ENCODE measurements at places on chromosomes 7 and 10.

DNA sequence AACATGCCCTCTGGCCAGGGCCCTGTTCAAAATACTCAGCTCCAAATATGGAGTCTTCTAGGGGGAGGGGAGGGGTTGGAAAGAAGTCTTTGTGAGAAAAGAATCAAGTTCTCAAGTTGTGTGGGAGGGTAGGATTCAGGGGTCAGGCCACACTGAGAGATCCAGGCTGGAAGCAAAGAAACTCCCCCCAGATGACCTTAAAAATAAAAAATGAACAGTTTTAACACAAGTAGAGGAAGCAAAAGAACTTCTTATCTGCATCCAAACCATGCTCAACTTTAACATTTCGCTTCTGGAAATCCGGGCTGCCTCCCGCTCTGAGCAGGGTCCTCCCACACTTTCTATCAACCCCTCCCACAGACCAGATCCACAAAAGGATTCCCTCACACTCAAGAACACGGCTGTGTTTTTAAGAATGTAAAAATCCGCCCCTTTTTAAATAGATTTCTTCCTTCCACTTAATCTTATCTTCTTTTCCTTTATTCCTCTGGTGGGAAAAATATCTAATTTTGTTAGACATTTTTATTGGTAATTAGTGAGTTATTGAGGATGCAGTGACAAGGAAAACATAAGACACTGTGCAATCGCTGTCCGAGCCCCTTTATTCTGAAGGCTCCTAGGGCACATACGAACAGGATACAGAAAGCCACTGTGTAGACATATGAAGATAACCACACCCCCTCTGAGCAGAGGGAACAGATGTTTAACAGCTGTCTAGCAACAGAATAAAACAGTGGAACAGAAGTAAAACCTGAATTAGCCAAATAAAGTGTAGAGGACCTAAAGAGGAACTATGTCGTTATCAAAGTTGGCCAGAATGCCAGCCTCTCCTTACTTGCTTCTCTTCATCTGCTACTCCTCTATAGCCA is 43.8 kb downstream of the CYTH3 start:
- no peak for DNase-seq

DNA sequence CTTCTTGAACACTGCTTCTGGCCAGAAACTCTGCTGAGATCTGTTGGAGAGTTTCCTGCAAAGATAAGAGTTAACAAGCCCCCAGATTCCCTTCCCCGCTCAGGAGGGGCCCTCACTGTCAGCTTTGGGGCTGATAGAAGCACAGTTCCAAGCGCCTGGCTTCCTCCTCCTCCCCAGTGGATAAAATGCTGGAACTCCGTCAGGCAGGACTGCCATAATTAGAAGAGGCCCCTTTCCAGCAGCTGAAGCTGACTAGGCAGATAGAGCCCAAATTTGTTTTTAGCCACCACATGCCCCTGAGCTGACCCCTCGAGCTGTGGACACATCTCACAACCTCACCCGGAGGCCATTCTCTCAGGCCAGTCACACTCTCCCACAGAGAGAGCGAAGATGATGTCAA is 89.4 kb downstream of the TBXAS1 start:
- no peak for DNase-seq

GRCh38 chr7:126223729-126224128 is 1029.0 kb downstream of the GRM8 start:
- no peak for DNase-seq

GRCh38 chr7:75567948-75568595 is 76.0 kb downstream of the SPDYE5 start:
- DNase-seq = no peak

- DNase-seq = no peak
These were observed 605.4 kb upstream of the FZD8 start for GRCh38 chr10:36247478-36247877.

DNA sequence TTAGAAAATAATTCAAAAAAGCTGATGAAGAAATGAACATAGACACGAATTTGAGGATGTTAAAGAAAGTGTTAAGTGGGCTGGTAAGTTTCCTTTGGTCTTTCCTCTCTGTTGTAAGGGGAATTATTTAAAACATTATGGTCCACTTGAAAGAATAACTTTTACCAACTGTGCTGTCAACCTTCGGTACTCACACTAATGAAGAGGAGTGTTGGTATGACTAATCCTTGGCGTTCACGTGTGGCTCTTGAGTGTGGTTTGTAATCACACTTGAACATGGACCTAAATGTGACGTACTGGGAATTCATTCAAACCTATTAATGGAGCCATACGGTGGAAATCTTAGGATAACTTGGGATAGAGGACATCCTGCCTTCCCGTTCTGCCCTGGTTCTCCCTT is 41.3 kb downstream of the TBXAS1 start:
- no peak for DNase-seq

GRCh38 chr10:43846187-43846680 is 197.6 kb upstream of the ZNF32 start:
- DNase-seq = no peak

GRCh38 chr7:101502466-101503098 is 126.5 kb downstream of the MYL10 start:
- DNase-seq = no peak

DNA sequence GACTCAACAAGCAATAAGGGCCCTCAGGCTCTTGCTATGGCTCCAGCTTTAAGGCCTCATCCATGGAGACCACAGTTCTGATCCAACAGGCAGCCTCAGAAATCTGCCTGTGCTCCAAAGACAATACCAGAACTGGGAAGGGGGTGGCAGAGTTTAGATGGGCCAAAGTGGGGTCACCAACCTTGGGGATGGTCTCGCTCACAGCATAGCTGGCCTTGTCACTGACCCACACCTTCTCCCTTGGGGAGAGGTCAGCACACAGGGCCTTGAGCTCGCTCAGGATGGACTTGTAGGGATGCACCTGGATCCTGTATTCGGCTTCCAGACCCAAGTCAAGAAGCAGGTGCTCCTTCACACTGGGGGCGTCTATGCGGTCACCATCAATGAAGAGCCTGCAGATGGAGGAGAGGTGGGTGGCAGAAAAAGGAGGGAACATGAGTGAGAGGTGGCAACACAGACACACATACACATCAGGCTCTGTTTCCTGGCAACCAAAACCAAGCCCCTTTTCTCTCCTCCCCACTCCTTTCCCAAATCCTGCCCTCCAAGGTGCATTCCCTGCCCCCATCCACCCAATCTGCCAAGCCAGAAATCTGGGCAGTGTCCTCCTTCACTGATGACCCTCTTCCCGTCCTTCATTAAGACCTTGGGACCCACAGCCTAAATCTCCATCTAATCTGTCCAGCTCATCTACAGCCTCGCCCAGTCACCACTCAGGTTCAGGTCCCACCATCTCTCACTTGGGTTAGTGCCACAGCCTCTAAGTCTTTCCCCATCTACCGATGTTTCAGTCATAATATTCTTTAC is 40.9 kb downstream of the XPNPEP1 start:
- DNase-seq = no peak

DNA sequence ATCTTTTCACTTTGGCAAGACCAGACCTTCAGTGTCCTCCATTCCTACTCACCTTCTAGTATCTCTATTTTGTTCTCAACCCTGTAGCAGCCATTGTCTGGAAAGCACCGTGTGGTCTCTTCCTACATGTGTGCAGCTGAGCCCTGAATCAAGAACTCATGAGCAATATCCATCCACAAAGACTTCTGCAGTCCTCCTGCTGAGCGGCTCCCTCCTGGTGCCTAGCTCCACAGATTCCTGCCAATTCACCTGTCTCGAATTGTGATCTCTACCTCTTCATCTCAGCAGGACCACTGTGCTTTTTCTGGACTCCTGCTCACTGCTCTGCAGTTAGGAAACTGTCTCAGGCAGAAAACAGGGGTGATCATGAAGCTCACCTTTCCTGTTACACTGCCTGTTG is 118.8 kb downstream of the RELN start:
- DNase-seq = peak; percentile 19

DNA sequence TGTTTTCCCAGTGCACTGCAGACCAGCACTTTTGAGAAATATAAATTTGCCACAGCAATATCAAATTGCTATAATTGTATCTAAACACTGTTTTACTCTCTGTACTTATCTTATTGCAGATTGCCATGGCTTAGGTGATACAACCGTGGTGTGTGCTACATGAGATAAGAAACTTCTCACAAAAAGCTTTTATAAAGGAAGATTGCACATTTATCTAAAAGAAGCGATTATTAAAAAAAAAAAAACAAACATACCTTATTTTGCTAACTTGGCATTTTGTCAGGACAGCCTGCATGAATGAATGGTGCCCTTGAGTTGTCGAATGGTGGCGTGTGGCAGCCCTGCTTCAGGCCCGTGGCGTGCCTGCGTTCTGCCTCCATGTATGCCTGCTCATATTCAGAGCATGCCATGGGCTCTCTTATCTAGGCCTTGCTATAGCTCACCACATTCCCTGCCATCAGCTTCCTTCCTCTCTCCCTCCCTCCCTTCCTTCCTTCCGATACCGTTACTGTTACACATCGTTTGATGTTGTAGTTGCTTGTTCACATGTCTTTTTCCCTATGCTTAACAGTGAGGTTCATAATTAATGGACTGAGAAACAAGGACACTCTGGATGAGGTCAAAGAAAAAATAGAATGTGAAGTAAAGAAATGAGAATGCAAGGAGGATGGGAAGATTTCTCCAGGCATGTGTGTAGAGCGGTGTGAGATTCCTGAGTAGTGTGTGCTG is 34.9 kb downstream of the PRKAR2B start:
- no peak for DNase-seq

DNA sequence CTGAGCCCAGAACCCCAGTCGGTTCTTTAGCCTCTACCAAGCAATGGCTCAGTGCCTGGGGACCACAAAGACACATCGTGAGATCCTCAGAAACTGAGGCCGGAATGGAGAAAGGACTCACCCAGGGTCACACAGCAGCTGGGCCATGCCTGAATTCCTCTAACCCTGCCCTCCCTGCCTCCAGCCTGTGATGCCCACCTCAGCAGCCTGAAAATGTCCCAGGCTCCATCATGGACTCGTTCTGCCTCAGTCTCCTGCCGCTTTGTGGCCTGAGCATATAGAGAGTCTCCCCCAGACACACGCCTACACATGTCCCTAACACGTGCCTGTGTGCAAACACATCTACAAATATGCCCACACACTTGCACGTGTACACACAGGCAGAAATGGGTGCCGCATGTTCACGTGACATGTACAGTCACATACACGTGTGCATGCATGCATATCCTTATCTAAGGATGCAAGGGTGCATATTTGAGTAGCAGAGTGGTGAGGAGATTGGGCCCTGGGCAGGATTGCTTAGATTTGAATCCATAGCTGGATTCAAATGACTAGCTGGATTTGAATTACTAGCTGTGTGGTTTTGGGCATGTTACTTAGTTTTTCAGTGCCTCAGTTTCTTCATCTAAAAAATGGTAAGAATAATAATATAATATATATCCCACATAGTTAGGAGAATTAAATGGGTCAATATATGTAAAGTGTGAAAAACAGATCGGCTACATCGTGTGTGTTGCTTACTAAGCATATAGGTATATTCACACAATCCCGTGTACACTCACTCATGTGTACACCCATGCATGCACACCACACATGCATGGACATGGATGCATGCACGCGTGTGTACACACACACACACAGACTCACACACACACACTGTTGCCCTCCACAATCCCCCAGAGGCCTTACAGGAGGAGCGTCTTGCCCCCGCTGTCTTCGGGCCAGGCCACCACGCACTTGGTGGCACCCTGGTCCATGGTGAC is 2.4 kb downstream of the TACR2 start:
- DNase-seq = no peak

- no peak for DNase-seq
These were observed 198.5 kb upstream of the KCTD7 start for GRCh38 chr7:66430164-66430545.

DNA sequence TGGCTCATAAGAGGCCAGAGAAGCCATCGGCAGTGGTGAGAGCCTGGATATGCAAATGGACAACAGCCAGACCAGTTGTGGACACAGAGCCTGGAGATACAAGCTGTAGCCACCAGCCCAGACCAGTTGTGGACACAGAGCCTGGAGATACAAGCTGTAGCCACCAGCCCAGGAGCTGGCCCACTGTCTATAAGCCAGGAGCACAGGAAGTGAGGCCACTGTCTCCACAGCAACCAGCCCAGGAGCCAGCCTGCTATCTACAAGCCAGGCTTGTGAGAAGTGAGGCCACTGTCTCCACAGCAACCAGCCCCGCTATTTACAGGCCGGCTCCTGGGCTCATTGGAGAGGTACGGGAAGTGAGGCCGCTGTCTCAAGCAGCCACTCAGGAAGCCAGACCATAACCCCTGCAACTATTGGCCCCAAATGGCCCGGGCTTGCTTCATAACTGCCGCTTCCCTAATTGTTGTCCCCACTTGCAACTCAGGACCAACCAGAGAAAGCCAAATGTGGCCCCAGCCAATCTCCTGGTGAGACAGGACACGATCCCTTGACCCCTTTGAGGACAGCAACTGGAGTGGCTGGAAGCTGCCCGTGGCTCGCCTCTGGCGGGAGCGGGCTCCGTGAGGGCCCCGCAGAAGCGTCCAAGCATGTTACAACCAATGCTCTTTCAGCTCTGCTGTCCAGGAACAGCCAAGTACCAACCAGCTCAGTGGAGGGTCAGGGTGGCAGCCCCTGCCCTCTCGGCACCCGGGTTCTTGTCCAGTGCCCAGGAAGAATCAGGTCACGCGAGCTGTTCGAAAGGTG is 44.1 kb upstream of the CNPY1 start:
- DNase-seq = peak; percentile 95

- DNase-seq = peak; percentile 52
These were observed 35.3 kb upstream of the IFRD1 start for GRCh38 chr7:112414855-112415490.

GRCh38 chr10:104328896-104329710 is 9.2 kb downstream of the ITPRIP start:
- no peak for DNase-seq

- DNase-seq = peak; percentile 16
These were observed 203.0 kb downstream of the TNS3 start for GRCh38 chr7:47378728-47379395.

- no peak for DNase-seq
These were observed 48.4 kb upstream of the INPP5A start for GRCh38 chr10:132489053-132489703.

DNA sequence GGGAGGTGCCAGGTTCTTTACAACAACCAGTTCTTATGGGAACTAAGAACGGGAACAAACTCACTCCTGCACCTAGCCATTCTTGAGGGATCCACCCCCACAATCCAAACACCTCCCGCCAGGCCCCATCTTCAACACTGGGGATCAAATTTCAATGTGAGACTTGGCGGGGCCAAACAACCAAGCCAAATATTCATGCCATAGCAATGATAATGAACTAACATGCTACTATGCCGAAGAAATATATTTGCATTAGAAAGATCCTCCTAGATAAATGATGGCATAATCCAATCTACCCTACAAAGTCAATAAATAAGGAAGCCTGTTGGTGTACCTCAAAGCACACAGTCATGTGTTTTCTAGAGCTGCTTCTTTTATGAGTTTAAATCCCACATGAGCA is 57.6 kb downstream of the CCDC71L start:
- no peak for DNase-seq

- DNase-seq = peak; percentile 97
These were observed 517.5 kb upstream of the GALNT17 start for GRCh38 chr7:70614237-70615045.

- DNase-seq = no peak
These were observed 511.4 kb upstream of the GALNT17 start for GRCh38 chr7:70620333-70621055.

GRCh38 chr10:13892001-13892491 is 305.3 kb downstream of the PRPF18 start:
- DNase-seq = no peak

- DNase-seq = no peak
These were observed 56.3 kb upstream of the ABCB5 start for GRCh38 chr7:20558963-20559716.
